ENCODE measurements at places on chromosomes 3 and 15. TPM values are rescaled to one million over a fixed set of nuclear protein-coding genes. Genes with fewer than 3 reads are reported as not detected.

The THUMPD3 gene
- total RNA-seq, result 55.0 TPM

The SAMMSON gene
- total RNA-seq, result not detected

The SH2D7 gene
- total RNA-seq, result not detected

The LRRIQ4 gene
- total RNA-seq, result not detected

The GREM1 gene
- total RNA-seq, result 21.2 TPM

The PATL2 gene
- total RNA-seq, result 0.33 TPM

The FEZF2 gene
- total RNA-seq, result not detected

The TMEM108 gene
- total RNA-seq, result not detected

The MAGI1 gene
- 4.5 TPM for total RNA-seq

The CCDC33 gene
- total RNA-seq, result 7.6 TPM

The CCRL2 gene
- total RNA-seq, result 0.15 TPM

The SCAANT1 gene
- total RNA-seq, result not detected

The IGSF10 gene
- 0.55 TPM for total RNA-seq

The SAXO2 gene
- total RNA-seq, result 2.4 TPM

The ALDH1A3 gene
- total RNA-seq, result 24.7 TPM

The HYAL1 gene
- 0.31 TPM for total RNA-seq

The THOC7 gene
- total RNA-seq, result 67.6 TPM

The CHRD gene
- total RNA-seq, result 0.12 TPM

The P2RY14 gene
- total RNA-seq, result not detected

The PLA1A gene
- 0.45 TPM for total RNA-seq

The TOPAZ1 gene
- not detected for total RNA-seq

The WDR93 gene
- 0.20 TPM for total RNA-seq

The CCR3 gene
- not detected for total RNA-seq

The MESP2 gene
- total RNA-seq, result 0.62 TPM

The PAQR5 gene
- 123 TPM for total RNA-seq

The SLC12A1 gene
- total RNA-seq, result not detected

The KBTBD12 gene
- total RNA-seq, result not detected

The CLDN1 gene
- total RNA-seq, result 28.6 TPM

The CEMIP gene
- 2.1 TPM for total RNA-seq

The CHST13 gene
- total RNA-seq, result 1.0 TPM

The POPDC2 gene
- total RNA-seq, result 0.16 TPM

The MB21D2 gene
- total RNA-seq, result 6.7 TPM

The SLC41A3 gene
- 22.6 TPM for total RNA-seq

The MCTP2 gene
- not detected for total RNA-seq

The PCOLCE2 gene
- 40.9 TPM for total RNA-seq

The C15orf62 gene
- not detected for total RNA-seq

The GOLGA6B gene
- 0.09 TPM for total RNA-seq

The CTXN2 gene
- 0.02 TPM for total RNA-seq

The GRAMD2A gene
- 0.13 TPM for total RNA-seq

The PLA2G4E gene
- not detected for total RNA-seq

The TMEM42 gene
- total RNA-seq, result 8.8 TPM

The MITF gene
- 8.5 TPM for total RNA-seq

The ACKR4 gene
- total RNA-seq, result not detected

The CHRFAM7A gene
- total RNA-seq, result 4.9 TPM

The UPK1B gene
- 12.8 TPM for total RNA-seq

The DTWD1 gene
- 16.1 TPM for total RNA-seq

The MBNL1 gene
- 48.2 TPM for total RNA-seq

The GOLGA6A gene
- total RNA-seq, result not detected

The CKMT1A gene
- 2.7 TPM for total RNA-seq

The BFSP2 gene
- total RNA-seq, result not detected

Data from A549 treated with DMSO at 1 μM for 4 hours (cell line).